CD4-positive, alpha-beta T cell (primary cell): ENCODE measurements at places on chromosomes 6 and 20.

DNA sequence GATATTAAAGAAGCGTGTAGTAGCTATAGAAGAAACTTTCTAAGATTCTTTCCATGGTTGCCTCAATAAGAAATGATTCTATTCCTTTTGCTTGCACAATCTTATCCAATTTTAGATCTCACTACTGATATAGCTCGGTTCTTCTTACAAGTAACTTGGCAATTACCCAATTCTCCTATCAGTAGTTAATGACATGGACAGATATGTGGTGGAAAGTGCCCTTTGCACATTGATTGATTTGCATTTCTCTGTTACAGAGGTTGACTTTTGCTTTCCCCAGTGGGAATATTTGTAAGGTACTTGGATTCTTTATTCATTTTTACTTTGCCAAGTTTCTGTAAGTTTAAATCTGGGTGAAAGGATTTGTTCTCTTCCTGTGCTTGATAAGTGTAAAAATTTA, 93.7 kb upstream of the QKI start:
- DNase-seq: no peak

DNA sequence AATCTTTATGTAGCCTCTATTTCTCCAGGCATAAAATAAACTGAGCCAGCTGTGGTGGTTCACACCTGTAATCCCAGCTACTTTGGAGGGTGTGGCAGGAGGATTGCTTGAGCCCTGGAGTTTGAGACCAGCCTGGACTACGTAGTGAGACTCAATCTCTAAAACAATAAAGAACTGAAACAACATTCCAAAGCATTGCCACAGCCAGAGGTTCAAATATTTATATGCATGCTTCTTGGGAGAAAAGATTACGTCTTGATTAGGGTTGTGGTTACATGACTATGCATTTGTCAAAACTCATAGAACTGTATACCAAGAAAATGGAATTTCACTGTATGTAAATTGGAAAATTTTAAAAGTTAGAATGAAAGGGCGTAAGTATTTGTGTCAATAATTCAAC, 27.7 kb upstream of the PAX1 start:
- DNase-seq: no peak

- no peak for DNase-seq
Observed at GRCh38 chr6:138769102-138769676, 4.4 kb upstream of the CCDC28A start.

DNA sequence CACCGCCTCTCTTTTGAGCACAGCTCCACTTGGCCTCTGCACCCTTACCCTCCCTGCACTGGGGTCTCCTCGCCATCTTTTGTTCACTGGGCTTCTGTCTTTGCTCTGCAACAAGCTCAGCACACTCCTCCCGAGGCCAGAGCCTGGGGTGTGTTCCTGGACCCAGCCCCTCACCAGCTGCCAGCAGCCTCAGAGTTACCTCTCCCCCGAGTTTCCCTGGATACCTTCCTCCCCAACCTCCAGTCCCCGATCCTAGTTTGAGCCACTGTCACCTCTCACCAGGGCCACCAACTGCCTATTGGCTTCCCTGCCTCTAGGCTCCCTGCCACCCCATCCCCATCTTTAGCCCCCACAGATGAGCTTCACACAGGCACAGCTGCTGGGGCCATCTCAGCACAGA, 12.3 kb downstream of the CYP21A2 start:
- no peak for DNase-seq

- DNase-seq: peak; percentile 51
Observed at GRCh38 chr6:53358440-53359094, 9.8 kb upstream of the ELOVL5 start.

DNA sequence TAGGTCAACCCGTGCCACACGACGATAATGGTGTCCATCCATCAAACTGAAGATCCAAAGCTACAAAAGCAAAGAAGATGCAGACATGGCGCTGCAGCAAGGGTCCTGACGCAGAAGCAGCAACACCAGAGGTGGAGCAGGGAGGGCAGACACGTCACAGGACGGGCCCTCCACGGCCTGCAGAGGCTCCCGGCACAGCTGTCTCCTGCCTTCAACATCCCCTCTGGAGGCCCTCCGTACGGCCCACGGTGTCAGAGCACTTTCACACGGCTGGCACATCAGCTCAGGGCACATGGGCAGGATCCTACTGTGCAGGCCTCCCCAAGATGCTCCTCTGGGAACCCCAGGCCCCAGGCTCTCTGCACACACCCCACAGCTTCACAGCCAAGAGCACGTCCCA, 37.6 kb downstream of the WDR27 start:
- DNase-seq: no peak
